ENCODE measurements at places on chromosomes 4 and X.

DNA sequence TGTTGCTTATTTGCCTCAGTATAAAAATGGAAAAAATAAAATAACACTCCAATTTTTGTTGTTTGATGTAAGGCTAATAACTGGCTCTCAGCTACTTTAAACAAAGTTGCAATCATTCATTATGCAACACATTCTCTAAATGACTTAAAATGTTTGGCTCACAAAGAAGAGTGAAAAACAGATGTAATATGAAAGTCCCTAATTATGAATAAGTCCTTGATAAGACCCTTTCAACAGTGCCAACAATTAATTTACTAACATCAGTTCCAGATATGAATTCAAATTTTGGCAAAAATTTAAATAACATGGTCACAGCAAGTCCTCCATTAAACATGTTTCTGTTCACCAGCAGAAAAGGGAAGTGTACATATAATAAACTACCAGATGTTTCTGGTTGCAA lies 69.8 kb downstream of the PAPSS1 start:
- DNase-seq: no peak

- DNase-seq: no peak
Observed at GRCh38 chrX:42094218-42094617, 170.9 kb upstream of the CASK start.

GRCh38 chr4:40256329-40256728 lies 59.5 kb downstream of the RHOH start:
- no peak for DNase-seq

DNA sequence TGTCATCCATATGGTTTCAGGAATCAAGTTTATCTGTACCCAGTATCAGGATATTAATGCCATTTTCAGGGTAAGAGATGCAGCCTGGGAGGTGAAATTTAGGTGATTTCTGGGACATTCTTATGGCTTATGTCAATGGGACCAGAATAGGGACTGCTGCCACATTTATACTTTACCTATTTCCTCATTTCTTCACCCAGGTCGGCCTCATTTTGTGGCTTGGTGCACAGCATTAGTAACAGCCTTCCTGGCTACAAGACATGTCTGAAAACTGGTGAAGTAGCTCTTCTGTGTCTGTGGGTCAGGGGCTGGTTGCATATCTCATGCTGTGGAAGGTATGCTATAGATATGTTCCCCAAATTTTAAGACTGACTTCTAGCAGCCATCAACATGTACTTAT lies 284.8 kb downstream of the AFF2 start:
- DNase-seq: no peak

DNA sequence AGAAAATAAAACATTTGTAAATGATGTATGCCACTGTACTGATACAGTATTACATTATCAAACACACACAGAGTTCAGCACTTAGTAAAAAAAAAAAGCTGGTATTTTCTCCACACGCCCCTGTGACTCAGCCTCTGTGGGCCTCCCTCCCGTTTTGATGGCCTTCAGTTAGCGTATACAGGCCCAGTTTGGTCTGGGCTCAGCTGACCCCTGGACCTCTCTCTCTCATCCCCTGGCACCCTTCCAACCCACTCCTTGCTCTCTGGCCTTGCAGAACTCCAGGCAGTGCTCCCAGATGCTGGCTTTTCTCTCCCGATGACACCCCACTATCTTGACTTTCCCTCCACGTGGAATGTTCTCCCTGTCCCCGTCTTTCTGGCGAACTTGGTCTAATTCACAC lies 89.0 kb upstream of the LIMCH1 start:
- no peak for DNase-seq

DNA sequence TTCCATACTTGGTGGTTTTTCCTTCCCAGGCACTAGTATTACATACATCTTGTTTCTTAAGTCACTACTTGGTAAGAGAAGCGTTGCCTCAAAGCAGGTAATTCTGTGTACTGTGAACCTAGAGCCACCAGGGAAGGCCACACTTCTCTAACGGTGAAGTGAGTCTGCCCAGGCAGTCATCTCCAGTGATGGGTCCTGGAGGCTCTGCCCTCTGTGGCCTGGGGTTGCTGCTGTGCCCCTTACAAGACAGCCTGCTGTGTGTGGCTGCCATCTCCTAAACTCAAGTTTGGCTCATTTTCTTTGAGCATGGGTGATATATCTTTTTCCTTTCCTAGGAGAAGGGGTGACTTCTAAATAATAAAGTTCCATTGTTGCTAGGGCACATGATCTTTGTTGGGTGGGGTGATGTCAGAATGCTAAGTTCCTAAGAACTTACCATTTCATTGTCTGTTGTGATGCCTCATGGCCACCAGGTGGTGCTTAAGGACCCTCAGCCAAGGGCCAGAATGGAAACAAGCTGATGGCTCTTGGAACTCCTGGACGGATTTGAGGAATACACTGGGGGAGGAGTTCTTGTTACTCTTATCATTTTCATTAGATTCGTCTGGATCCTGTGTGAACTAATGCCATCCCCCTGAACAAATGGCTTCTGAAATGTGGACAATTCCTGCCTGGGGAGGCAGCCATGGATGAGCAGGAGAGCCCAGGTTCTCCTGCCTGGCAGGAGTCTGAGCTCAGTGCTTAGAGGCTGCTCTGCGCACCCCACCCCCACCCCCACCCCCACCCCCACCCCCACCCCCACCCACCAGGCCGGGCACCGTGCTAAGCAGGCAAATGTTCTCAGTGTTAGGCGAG lies 41.1 kb upstream of the WDR1 start:
- no peak for DNase-seq

DNA sequence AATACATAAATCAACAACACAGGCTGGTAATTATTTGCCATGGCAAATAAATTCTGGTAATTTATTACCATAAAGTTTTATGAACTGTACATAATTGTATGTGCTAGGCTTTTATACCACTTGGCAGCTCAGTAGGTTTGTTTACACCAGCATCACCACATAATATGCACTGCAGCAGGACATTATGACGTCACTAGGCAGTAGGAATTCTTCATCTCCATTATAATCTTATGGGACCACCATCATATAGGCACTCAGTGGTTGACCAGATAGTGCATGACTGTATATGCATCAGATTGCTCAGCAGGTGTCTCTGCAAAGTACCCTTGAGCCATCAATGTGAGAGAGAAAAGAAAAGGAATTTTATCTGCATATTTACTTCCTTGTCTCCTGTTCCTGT lies 295.4 kb downstream of the CFAP47 start:
- no peak for DNase-seq

DNA sequence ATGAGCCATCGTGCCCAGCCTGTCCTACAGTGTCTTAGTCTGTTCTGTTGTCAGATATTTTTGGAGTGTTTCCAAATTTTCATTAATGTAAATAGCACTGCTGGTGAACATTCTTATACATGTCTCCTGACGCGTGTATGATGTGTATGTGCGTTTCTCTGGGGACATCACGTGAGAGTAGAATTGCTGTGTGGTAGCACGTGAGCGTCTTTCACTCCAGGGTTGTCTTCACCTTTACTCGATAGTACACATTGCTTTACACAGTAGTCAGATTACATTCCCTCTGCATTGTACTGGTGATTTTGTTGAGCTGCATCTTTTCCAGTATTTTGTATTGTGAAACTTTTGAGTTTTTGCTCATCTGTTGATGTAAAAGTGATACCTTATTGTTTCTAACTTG lies 60.0 kb downstream of the ARHGAP10 start:
- no peak for DNase-seq

DNA sequence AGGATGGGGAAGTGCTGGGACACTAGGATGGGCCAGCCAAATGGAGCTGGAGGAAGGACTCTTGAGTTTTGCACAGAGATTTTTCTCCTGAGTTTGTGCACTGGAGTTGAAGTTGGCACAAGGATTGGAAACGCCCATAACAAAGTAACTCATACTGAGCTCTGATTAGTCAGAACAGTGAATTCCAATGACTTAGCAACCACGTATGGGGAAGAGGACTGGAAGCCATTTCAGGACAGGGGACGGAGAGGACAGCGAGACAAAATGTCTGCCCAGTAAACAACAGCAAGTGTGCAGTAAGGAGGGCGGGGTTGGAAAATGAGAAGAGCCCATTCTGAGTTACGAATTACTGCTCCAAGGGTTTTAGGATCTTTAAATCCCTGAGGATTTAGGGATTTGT lies 5.9 kb downstream of the RIPPLY1 start:
- DNase-seq: no peak

GRCh38 chr4:134687646-134688628 lies 486.3 kb upstream of the PABPC4L start:
- DNase-seq: no peak

- no peak for DNase-seq
Observed at GRCh38 chr4:152464030-152464823, 71.7 kb downstream of the FBXW7 start.

GRCh38 chr4:173264684-173265185 lies 69.4 kb downstream of the HMGB2 start:
- DNase-seq: no peak

GRCh38 chr4:168421671-168422070 lies 58.6 kb downstream of the DDX60L start:
- no peak for DNase-seq

DNA sequence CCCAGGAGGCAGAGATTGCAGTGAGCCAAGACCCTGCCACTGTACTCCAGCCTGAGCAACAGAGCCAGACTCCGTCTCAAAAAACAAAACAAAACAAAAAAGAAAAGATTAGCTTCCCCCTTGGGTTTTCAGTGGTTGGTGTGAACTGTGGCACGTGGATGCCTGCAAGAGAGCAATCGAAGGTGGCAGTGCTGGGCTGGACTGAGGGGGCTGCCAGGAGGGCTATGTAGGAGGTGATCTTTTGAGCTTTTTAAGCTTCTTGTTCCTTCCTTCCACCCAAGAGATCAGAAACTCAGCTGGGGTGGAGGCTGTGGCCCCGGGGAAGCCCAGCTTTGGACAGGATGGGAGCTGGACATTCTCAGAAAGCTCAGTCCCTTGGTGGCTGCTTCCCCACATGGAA lies 49.6 kb downstream of the PRPS1 start:
- DNase-seq: no peak

DNA sequence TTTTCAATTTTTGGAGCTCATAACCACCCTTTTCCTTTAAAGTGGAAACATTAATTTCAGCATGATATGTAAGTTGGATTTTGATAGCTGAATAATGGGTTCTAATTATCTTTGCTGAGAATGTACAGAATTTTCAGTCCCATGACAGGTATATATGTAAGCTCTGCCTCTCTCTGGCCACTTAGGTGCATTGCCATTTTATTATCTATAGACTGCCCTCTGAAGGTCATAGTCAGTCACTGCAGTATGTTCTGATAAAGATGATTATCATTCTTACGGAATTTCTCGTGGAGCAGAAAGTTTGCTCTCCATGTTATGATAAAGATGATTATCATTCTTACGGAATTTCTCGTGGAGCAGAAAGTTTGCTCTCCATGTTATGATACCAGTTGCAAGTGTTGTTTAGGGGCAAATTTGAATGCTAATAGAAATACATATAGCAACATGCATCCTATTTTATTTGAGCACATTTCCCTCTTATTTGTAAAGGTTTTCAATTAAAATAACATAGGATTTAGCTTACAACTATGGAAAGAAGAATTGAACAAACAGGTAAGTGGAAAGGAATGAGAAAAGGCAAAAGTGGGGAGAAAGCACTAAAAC lies 10.4 kb downstream of the AFP start:
- DNase-seq: no peak

DNA sequence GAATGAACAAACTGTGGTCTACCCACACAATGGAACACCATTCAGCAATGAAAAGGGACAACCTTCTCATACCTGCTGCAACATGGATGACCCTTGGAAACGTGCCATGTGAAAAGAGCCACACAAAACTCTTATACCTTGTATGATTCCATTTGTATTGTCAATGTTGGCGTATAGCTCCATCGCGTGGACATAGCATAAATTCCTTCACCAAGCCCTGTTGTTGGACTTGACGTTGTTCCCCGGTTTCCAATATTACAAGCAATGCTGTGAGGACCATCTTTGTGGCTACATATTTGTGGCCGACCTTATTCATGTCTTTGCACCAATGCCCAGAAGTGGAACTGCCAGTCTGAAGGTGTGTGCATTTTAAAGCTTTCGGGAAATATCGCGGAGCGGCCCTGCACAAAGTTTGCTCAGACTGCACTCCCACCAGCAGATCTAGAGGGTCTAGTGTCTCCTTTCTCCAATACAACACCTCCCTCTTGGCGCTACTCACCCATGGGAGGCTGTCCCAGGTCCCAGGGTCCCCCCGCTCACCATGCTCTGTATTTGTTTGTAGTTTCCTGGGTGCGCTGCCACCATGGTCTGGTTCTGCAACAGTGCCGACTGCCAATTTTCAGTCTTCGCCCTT lies at the start of gene CLDN34:
Gene CLDN34, plus strand, starts transcription at position 584 of the 634 bp plus-strand sequence. Its CDS starts 0 bp downstream, at position 584.
- DNase-seq: no peak

- DNase-seq: no peak
Observed at GRCh38 chr4:180640193-180640592, 1603.0 kb upstream of the TENM3 start.

Measured in stimulated activated CD8-positive, alpha-beta memory T cell treated with anti-CD3 and anti-CD28 coated beads, Interleukin-2, amount 100 ng/mL, for 1 hour (primary cell).